ENCODE measurements at places on chromosomes 7 and 10.

- DNase-seq, result no peak
Measured at GRCh38 chr7:48610705-48611104, 313.6 kb upstream of the CDC14C start.

- no peak for DNase-seq
Measured at GRCh38 chr10:121236621-121237020, 361.6 kb downstream of the FGFR2 start.

GRCh38 chr7:69941077-69941651 lies 342.9 kb downstream of the AUTS2 start:
- no peak for DNase-seq

DNA sequence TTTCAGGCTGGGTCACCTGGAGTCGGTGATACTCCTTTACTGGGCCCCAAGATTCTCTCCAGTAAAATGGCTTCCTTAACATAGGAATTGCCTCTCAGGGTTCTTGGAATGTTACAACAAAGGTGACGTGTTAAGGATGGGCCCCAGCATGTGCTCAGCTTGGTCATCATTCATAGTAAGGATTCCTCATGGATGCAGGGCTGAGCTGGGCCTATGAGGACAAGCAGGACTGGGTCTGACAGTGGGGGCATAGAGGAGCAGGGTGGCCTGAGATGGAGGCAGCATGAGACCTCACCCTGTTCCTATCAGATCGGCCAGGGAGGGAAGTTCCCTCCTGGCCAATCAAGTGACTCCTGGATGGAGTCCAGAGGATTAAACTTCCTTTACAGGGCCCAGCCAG lies 12.8 kb upstream of the MBL2 start:
- no peak for DNase-seq

DNA sequence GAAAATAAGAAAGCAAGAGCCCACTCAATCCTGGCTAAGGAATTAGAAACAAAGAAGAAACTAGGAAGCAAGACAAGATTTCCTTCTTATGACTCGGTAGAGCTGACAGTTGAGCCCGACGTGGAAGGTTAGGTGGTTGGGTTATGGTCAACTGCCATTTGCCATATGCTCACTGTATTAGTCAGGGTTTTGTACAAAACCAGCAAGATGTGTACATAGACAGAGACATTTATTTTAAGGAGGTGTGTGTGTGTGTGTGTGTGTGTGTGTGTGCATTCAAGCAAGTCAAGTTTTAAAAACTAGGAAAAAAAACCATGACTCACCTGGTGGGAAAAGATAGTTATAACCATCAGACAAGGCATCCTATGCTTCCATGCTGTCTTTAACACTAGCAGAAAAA lies 158.5 kb downstream of the VPS50 start:
- DNase-seq, result no peak

DNA sequence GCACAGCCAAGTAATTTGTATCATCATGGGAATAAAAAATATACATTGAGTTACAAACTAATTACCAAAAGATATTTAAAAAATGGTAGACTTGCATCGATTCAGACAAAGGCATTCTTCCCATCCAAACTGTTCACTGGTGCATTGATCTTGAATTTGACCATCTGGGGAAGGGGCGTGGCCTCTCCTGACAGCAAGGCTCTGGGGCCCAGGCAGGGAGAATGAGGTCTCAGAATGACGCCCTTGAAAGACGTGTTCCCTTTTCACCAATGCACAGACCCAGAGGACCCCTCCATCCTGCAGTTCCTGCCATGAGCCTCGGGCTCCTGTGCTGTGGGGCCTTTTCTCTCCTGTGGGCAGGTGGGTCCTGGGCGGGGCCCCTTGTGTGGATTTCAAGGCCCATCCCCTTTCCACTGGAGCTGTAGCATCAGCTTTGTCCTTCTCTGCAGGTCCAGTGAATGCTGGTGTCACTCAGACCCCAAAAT lies 91.1 kb upstream of the PRSS58 start:
- DNase-seq, result no peak

DNA sequence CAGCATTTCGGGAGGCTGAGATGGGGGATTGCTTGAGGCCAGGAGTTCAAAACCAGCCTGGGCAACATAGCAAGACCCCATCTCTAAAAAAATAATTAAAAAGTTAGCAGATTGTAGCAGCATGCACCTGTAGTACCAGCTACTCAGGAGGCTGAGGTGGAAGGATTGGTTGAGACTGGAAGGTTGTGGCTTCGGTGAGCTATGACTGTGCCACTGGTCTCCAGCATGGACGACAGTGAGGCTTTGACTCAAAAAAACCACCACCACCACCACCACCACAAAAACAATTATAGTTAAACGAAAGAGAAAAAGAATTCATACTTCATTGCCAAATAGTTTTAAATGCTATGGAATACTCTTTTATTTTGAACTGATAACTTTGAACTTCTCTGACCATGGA lies 63.4 kb downstream of the VTI1A start:
- DNase-seq, result no peak

GRCh38 chr10:63586043-63586442 lies 64.8 kb downstream of the REEP3 start:
- peak; percentile 33 for DNase-seq

DNA sequence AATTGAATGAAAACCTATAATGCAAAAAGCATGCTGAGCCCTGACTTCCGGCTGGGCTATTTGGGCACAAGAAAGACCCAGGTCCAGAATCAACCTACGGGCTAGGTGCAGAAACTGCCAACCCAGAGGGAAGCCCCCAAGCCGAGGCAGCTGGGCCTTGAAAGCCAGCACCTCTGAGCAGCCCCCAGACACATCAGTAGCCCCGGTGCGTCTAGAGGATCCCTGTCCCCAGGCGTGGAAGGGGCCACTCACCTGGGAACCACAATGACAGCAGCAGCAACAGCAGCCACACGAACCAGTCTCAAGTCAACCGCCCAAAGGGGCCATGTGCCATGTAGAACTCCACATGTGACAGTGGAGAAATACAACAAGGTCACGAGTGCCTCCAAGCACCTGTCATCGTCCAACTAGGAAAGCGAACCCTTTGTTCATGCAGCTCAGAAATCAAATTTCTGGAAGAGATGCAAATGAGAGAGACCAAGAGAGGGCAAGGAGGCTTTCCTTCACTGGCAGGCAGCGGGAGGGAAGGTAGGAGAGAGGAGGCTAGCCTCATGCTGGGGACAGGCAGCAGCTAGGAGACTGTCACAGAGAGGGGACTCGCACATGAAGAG lies 57.5 kb upstream of the CHST15 start:
- no peak for DNase-seq

DNA sequence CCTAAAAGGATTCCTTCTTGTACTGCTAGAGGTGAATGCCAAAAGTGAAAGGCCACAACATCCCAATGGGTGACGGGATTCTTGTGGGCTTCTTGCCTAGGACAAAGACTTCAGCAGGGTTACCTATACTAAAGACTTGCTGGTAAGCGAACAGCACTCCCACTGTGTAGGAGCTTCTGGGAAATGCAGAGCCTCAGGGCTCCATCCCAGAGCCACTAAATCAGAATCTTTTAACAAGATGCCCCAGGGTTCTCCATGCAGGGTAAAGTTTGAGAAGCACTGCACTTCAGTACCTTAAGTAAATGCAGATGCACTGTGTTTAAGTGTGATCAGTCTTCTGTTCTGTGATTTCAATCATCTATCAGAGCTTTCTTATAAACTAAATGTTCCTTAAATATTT lies 266.9 kb upstream of the KLF14 start:
- no peak for DNase-seq

- DNase-seq, result peak; percentile 48
Measured at GRCh38 chr10:116287906-116288501, 15.0 kb upstream of the GFRA1 start.

DNA sequence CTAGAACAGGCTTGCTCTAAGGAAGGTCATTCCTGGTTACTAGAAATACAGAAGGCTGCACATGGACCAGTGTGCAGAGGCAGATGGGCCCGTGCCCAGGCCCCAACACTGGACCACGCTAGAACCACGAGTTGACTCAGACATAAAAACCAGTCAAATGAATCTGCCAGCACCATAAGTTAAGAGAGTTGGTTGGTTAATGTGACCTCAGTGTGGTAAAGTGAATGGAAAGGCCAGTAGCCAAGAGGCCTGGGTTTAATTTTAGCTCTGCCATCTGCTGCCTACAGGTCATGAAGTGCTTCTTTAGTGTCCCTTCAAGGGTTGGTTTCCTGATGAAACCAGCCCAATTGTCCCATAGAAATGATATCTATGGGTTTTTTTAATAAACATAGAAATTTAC lies 329.6 kb upstream of the NRP1 start:
- DNase-seq, result no peak

DNA sequence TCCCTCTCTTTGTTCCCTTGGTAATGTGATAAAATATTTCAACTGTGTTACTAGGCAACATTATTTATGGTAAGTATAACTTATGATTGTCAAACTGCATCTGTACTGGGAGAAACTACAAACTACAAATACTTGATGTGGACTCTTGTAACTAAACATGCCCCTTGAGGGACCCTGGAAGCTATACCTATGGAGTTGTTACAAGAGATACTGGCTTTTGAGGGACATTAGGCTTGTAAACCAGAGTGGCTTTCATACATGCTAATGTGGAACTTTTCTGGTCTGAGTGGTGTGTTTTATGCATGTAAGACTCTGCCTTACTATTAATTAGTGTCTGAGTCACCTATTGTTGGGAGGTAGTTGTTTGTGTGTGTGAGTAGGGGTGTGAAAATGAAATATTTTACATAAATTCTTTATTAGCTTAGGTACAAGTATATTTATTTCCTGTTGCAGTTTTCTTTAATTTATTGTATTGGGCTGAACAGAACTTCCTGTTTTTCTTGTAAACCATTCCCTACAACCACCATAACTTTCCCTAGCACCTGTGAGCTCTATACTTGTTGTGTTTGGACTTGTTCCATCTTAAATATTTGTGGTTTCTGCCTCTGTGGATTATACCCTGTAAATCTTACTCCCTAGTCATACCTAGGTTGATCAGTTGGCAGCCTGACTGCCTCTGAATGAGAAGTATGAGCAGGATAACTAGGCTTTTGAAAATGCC lies 49.8 kb downstream of the STK31 start:
- DNase-seq, result peak; percentile 85

All from RWPE1 (cell line).